Mesothelial cell of epicardium (in vitro differentiated cells): ENCODE measurements at places on chromosomes 16 and 17.

DNA sequence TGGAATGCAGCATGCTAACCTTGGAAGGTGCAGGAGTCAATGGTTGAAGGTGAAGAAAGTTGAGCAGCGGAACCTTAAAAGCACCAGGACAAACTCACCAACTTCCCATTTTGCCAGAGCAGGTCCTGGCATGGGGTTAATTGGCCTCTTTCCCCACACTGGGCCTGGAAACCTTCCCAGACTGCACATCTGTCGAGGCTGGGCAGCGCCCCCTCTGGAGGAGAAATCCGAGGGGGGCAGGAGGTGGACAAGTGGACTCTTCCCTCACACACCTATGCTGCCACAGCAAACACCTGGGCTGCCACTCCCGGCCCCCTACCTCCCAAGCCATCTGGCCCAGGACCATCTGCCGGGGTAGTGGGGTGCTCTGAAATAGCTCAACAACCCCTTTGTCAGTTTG is 232.4 kb downstream of the CBLN1 start:
- no peaks in the 10 kb centered on the region for H3K27me3 ChIP-seq
- H3K4me1 ChIP-seq, result peaks cover 5% of the 10 kb centered on the region
- no peak overlapping the region for H3K27ac ChIP-seq
- no peak for DNase-seq
- H3K4me3 ChIP-seq, result no peak overlapping the region
- no peaks in the 10 kb centered on the region for H3K36me3 ChIP-seq

GRCh38 chr17:39653662-39654331 is 11.4 kb upstream of the TCAP start:
- H3K4me3 ChIP-seq, result no peak overlapping the region
- H3K4me1 ChIP-seq, result peaks cover 18% of the 10 kb centered on the region
- H3K27me3 ChIP-seq, result no peaks in the 10 kb centered on the region
- DNase-seq, result no peak
- H3K27ac ChIP-seq, result no peak overlapping the region

DNA sequence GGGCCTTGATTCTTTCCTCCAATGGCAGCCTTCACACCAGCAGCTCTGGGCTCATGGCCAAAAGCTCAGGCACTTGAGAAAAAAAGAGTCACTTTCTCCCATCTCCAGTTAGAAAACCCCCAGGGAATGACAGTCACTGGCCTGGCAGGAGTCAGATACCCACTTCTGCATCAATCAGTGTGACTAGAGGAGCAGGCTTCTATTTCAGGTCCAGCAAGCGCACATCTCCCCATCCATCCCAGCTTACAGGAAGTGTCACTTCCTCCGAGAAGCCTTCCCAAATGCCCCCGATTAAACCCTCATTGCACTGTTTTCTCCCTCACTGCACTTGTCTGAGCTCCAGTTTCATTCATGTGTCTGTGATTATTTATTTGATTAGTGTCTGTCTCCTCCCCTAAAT is 30.4 kb upstream of the CCL1 start:
- no peak overlapping the region for H3K4me3 ChIP-seq
- H3K4me1 ChIP-seq, result no peaks in the 10 kb centered on the region
- H3K27ac ChIP-seq, result no peak overlapping the region

- no peaks in the 10 kb centered on the region for H3K36me3 ChIP-seq
- no peaks in the 10 kb centered on the region for H3K4me1 ChIP-seq
- H3K27me3 ChIP-seq, result no peaks in the 10 kb centered on the region
- no peak overlapping the region for H3K27ac ChIP-seq
Observed at GRCh38 chr16:47247690-47248089, 103.9 kb upstream of the NETO2 start.

DNA sequence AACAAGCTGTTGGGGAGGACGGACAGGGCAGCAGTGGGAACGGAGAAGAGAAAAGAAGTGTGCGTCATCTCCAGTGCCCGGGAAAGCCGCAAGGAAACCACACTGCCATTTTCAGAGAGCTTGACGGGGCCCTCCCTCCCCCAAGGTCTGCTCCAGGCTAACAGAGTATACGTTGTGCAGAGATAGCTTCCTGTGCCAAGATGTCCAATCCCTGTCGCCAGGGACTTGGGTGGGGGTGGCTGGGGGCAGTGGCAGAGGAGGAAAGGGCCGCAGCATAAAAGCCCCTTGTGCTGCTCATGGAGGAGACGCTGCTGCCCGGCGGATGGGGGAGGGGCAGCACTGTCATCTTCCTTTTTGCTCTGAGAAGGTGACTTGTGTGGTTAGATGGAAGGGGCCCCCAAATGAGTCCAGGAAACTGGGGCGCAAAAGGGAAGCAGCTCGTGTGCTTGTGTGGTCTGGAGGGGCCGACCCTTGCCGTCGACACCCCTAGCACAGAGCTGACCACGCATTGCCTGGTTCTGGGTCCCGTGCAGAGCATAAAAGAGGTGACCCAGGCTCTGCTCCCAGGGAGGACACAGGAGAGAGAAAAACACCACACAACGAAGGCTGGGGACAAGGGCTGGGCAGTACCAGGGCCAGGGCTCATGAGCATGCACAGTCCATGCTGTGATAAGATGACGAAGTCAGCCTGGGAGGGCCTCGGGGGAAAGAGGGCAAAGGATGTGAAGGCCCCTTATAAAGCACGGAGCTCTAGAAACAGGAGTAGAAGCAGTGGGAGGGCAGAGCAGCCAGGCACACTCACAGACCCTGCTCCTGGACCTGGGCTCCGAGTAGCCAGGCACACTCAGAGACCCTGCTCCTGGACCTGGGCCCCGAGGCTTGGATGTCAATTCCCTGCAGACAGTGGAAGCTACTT is 372.7 kb downstream of the SLC39A11 start:
- no peak overlapping the region for H3K27ac ChIP-seq
- no peak for DNase-seq
- peaks cover 14% of the 10 kb centered on the region for H3K4me1 ChIP-seq
- no peak overlapping the region for H3K4me3 ChIP-seq
- H3K27me3 ChIP-seq, result peaks cover 2% of the 10 kb centered on the region
- no peaks in the 10 kb centered on the region for H3K36me3 ChIP-seq

DNA sequence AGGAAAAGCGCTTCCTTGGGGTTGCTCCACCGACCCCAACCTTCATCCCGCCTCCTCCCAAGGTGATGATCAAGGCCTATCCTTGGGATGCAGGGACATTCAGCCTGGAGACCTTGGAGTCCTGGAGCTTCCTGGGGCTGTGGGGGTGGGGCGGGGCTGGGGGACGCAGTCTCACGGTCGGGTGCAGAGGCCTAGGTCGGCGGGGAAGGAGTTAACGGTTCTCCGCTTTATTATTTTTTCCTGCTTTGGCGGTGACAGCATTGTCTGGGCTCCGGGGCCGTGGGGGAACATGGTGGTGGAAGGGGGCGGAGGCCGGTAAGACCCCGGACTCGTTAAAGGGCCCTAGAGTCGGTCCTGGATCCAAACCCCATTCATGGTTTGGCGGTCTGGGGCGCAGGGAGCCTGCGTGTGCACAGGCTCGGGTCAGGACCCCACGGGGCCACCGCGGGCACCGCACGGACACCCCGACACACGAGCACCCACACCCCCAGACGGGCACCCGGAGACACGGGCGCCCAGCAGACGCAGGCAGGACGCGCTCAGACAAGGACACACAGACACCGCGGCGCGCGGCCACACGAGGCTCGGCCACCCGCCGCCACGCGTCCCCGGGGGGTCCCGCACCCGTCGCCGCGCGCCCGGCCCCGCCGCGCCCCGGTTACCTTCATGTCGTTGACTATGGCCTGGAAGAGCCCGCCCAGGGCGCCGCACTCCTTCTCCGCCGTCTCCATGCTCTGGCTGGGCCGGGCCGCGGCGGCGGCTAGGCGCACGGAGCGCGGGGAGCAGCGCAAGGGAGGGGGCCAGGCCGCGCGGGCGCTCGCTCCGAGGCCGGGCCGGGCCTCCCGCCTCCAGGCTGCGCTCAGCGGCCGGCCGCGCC is 554 bp downstream of the MTSS2 start:
- DNase-seq, result no peak
- no peaks in the 10 kb centered on the region for H3K27me3 ChIP-seq
- peaks cover 51% of the 10 kb centered on the region for H3K4me1 ChIP-seq
- peak overlapping the region; percentile 61 for H3K27ac ChIP-seq

GRCh38 chr17:74901353-74902135 is 8.1 kb upstream of the FADS6 start:
- peaks cover 17% of the 10 kb centered on the region for H3K27me3 ChIP-seq
- H3K27ac ChIP-seq, result no peak overlapping the region
- H3K36me3 ChIP-seq, result no peaks in the 10 kb centered on the region
- peaks cover 3% of the 10 kb centered on the region for H3K4me1 ChIP-seq

- no peak overlapping the region for H3K4me3 ChIP-seq
- H3K4me1 ChIP-seq, result peaks cover 5% of the 10 kb centered on the region
- H3K27ac ChIP-seq, result no peak overlapping the region
- H3K36me3 ChIP-seq, result no peaks in the 10 kb centered on the region
- peaks cover 4% of the 10 kb centered on the region for H3K27me3 ChIP-seq
- no peak for DNase-seq
Observed at GRCh38 chr16:57411362-57411976, 6.9 kb downstream of the CCL17 start.

- peaks cover 1% of the 10 kb centered on the region for H3K36me3 ChIP-seq
- H3K27me3 ChIP-seq, result peaks cover 3% of the 10 kb centered on the region
- H3K4me3 ChIP-seq, result no peak overlapping the region
- peaks cover 16% of the 10 kb centered on the region for H3K4me1 ChIP-seq
Observed at GRCh38 chr17:76491271-76492122, 9.7 kb downstream of the RHBDF2 start.

GRCh38 chr17:65418622-65419021 is 142.8 kb downstream of the AXIN2 start:
- peaks cover 1% of the 10 kb centered on the region for H3K4me1 ChIP-seq
- no peaks in the 10 kb centered on the region for H3K36me3 ChIP-seq
- no peak for DNase-seq
- no peak overlapping the region for H3K4me3 ChIP-seq

DNA sequence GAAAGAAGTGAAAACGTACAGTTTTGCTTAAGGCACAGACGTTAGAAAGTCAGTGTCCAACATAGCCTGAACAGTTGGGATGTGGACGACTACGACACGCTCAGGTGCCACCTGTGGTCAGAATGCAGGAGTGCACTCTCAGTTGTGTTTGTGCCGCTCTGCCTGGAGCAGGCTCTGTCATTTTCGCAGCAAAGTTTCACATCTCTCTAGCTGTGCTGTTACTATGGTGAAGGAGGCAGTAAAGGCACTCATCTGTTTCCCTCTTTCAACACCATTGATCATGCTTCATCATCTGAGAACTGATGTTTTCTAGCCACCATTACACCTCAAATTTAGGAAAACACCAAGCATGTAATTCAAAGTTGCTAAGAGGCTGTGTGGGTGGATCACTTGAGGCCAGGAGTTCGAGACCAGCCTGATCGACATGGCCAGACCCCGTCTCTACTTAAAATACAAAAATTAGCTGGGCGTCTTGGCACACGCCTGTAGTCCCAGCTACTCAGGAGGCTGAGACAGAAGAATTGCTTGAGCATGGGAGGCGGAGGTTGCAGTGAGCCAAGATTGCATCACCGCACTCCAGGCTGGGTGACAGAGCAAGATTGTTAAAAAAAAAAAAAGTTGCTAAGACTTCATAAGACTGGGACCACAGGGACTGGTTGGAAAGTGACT is 44.9 kb upstream of the DNAJA2 start:
- H3K4me3 ChIP-seq, result no peak overlapping the region
- DNase-seq, result no peak
- H3K27me3 ChIP-seq, result no peaks in the 10 kb centered on the region
- no peak overlapping the region for H3K27ac ChIP-seq
- H3K36me3 ChIP-seq, result no peaks in the 10 kb centered on the region
- no peaks in the 10 kb centered on the region for H3K4me1 ChIP-seq

DNA sequence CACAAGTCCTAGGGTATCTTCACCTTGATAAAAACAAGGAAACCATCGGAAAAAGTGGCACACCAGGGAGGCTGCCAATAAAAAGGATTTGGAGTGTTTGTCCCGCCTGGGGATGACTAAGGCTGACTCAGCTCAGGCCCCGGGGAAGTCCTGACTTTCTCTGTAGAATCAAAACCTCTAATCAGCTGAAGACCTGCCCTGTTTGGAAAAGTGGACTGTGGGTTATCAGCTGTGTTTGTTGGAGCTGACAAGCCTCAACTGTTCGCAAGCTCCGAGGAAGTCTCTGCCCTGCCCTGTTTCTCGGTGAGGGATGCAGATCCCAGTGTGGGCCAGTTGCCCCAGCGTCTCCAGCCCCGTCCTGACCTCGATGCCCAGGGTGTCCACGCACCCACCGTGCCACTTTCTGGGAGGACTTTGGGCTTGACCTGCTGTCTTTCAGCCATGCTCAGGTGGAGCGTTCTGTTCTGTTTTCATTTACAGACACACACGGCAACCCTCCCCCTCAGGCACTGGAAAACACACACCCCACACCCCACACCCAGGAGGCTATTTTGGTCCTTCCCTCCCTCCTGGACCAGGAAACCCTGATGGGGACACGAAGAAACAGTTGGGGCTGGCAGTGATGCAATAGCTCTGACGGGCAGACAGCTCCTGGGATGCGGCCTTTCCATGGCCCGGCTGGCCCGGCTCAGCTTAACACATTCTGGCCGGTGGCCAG is 27.6 kb upstream of the PITPNA start:
- no peak overlapping the region for H3K27ac ChIP-seq
- H3K4me1 ChIP-seq, result peaks cover 7% of the 10 kb centered on the region
- H3K36me3 ChIP-seq, result no peaks in the 10 kb centered on the region
- DNase-seq, result no peak

DNA sequence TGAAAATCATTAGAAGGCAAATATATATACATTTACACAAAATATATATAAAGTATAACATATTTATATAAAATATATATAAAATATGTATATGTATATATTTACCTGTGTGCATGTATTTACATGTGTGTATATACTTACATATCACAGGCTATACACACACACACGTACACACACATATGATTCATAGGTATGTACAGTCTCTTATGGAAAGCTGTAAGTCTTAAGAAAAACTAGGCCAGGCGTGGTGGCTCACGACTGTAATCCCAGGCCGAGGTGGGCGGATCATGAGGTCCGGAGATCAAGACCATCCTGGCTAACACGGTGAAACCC is 14.7 kb downstream of the TOM1L2 start:
- DNase-seq, result no peak
- no peaks in the 10 kb centered on the region for H3K27me3 ChIP-seq
- H3K4me1 ChIP-seq, result peaks cover 40% of the 10 kb centered on the region
- peak overlapping the region; percentile 90 for H3K27ac ChIP-seq
- no peak overlapping the region for H3K4me3 ChIP-seq
- peaks cover 24% of the 10 kb centered on the region for H3K36me3 ChIP-seq

DNA sequence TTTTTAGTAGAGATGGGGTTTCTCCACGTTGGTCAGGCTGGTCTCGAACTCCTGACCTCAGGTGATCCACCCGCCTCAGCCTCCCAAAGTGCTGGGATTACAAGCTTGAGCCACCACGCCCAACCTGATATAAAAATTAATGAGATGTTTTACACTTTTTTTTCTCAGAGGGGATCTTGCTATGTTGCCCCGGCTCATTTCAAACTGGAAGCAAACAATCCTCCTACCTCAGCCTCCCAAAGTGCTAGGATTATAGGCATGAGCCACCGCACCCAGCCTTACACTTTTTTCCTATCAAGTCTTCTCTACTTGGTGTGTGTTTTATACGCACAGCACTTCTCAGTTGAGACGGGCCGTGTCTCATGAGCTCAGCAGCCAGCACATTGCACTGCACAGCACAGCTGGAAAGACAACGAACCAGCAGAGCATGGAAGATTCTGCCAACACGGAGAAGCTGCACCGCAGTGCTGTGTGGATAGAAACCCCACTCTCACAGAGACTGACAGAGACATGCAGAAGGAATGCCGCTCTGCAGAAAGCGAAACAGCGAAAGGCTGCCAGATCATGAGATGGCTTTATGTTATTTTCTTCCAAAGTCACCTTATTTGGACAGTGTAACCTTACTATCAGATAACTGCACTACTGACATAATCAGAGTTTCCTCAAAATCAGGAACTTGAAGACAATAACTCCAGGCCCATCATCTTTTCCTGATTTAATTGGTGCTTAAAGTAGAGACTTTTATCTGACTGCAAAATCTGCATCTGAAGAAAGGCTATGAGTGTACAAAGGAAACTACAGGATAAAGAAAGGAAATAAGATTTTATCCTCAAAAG is 6.5 kb upstream of the QRICH2 start:
- DNase-seq, result no peak
- H3K36me3 ChIP-seq, result peaks cover 30% of the 10 kb centered on the region
- H3K27me3 ChIP-seq, result no peaks in the 10 kb centered on the region
- no peak overlapping the region for H3K4me3 ChIP-seq
- peak overlapping the region; percentile 80 for H3K27ac ChIP-seq
